ENCODE measurements at places on chromosomes 1 and 21. TPM values are rescaled to one million over a fixed set of nuclear protein-coding genes. Genes with fewer than 3 reads are reported as not detected.

- no peak for DNase-seq
Observed at GRCh38 chr1:150720703-150721102, at the start of gene HORMAD1. Gene HORMAD1 (minus strand): TSS chr1:150720895. CDS start chr1:150719505, 1,390 bp downstream.

Gene KCNJ15
- total RNA-seq, result 17.5 TPM

GRCh38 chr21:42291751-42292562 is 23.3 kb downstream of the TFF3 start:
- no peak for DNase-seq

DNA sequence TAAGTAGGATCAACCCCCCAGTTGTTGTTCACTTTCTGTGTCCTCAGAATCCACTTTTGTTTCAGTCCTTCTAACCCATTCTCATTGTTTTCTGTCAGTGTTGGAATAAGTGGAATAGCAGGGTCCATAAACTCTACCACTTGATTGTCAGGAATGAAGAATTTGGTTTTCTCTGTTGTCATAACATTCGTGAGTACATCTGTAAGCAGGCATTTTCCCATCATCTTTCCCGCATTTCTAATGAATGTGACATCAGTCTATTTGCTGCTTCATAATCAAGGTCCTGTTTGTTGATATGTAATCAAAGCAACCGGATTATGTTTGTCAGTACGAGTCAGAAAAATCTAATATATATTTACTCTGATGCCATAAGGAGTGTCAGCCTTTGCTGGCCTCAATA is 147.1 kb downstream of the KIF26B start:
- no peak for DNase-seq

Gene CCDC17
- total RNA-seq, result not detected

Gene CFHR5
- not detected for total RNA-seq

DNA sequence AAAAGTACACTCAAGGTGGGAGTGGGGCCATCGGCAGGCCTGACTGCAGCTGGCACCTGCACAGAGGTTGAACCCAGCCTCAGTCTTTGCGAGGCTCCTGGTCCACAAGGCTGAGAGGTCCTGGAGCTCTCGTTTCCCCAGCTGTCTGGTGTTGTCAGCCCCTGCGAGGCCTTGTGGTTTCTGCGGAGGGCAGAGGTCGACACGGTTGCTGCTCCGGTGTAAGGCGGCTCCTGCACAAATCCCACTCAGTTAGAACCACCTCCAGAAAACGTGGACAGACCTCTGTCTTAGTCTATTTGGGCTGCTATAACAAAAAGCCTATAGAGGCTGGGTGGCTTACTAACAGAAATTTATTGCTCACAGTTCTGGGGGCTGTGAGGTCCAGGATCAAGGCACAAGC is 5.8 kb downstream of the KIAA1614 start:
- DNase-seq, result no peak

DNA sequence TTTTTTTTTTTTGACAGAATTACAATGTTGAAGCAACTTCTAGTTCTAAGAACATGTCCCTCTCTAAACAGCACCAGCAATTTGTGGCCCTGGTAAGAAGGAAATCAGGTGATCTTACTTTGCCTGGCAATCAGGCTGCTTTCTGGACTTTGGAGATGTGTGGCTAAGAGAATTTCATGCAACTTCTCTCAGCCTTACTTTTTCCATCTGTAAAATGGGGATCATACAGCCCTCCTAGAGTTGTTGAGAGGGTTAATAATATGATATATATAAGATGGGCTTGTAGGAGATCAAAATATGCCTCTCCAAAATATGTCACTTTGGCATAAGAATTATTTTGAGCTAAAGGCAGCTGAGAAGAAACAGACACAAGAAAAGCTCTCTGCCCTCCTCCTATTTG is 92.0 kb downstream of the SLC25A24 start:
- no peak for DNase-seq

DNA sequence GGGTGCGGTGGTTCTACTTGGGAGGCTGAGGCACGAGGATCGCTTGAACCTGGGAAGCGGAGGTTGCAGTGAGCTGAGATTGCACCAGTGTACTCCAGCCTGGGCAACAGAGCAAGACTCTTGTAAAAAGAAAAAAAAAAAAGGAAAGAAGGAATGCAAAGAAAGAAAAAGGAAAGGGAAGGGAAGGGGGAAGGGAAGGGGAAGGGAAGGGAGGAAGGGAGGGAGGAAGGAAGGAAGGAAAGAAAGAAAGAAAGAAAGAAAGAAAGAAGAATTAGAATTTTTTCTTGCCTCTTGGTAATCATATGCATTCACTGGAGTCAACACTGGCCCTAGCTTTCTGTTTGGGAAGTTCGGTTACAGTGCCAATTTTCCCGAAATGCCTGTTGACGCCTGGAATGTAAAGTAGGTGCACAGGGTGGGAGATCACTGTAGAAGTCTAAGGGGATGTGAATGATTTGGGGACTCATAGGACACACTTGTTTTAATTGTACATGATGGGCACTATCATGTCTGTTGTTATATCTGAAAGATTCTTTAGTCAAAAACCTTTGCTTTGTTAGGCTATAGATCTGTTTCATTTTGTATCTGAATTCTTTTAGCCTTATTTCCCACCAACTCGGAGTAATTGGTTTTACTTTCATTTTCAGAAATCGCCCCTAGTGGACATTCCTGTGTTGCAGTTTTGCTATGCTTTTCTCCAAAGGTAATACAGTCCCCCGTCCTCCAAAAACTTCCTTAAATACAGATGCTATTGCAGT is 59.8 kb upstream of the MORC3 start:
- DNase-seq, result peak; percentile 69

GRCh38 chr1:177043597-177043996 is 120.9 kb downstream of the ASTN1 start:
- DNase-seq, result no peak

DNA sequence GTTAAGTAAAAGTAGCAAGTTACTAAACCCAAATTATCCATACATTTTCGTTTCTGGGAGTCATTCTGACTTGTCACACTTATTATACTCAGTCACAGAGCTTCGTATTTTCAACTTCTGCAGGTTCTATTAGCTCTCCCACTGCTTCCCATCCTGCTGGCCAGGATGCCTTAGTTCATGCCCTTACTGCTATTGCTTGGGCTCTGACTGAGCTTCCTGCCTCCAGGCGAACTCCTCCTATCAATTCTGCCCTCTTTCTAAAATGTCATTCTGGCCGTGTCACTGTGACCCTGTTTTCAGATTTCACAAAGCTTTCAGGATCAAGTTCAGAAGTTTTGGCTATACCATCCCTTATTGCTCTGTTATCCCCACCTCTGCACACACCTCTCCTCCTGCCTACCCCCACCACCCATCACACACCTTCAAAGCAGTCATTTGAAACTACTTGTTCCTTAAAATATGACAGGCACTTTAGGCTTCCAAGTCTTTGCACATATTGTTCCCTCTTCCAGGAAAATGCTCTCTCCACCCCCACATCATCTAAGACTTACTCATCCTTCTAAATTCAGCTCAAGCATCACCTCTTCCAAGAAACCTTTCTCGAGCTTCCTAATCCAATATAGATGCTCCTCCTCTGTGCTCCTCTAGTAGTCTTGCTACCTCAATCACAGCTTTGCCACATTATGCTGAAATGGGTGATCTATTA is 278.0 kb downstream of the BRINP2 start:
- DNase-seq, result no peak

- DNase-seq, result no peak
Observed at GRCh38 chr1:235244974-235245592, 82.9 kb downstream of the ARID4B start.

Gene TFF2
- total RNA-seq, result not detected

DNA sequence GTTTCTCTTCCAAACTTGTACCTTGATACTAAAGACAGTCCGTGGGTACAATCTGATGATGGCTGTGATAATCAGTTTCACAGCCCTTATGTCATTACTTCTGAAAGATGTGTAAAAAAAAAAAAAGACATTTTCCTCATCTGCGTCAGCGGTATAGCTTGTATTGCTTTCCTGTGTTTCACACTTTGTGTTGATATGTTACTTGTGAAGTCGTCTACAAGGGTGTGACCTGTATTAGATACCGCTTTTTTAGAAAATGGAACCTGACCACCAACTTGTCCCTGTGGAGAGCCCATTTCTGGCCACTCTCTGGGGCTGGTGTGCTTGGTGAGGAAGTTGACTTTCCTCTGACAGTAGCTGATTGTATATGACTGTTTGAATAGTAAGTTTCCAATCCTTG is 50.5 kb downstream of the PEX14 start:
- no peak for DNase-seq

- no peak for DNase-seq
Observed at GRCh38 chr1:8863138-8863537, 15.3 kb downstream of the ENO1 start.

Gene LCE1E
- not detected for total RNA-seq

DNA sequence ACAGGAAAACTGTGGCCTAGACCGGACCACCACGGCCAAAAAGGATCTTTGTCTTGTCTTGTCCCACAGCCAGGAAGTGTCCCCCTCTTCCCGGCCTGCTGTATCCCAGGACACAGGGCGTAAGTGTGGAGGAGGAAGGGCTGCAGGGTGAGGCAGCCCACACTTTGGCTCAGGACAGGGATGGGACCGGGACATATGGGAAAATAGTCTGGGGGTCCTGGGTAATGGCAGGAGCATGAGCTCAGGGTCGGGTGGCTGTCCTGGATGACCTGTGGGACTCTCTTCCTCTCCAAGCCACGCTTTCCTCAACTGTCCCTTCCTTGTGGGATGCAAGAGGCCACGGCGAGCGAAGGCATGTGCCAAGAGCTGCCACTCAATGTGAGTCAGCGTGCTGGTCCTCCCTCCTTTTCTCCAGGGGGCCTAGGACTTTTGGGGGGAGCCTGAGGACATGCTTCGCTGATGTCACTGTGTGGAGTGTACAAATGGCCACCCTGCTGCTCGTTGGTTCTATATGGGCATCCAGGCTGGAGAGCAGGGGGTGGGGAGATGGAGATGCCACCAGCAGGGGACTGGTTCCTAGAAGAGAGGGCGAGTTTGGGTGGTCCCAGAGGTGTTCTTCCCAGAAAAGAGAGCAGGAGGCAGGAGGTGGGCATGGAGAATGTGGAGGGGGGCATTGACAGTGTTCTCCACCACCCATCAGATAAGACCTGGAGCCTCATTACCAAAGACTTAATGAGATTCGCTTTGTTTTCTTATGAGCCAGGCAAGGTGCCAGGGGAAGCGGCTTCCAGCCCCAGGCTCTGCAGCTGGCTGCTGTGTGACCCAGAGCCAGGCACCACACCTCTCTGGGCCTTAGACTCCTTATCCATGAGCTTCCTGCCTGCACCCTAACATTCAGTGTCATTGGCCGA is 11.5 kb upstream of the PADI1 start:
- no peak for DNase-seq
